NCI-H2081 treated with DMSO at 0.1 percent for 48 hours (cell line): ENCODE measurements at places on chromosomes 13 and 19.

DNA sequence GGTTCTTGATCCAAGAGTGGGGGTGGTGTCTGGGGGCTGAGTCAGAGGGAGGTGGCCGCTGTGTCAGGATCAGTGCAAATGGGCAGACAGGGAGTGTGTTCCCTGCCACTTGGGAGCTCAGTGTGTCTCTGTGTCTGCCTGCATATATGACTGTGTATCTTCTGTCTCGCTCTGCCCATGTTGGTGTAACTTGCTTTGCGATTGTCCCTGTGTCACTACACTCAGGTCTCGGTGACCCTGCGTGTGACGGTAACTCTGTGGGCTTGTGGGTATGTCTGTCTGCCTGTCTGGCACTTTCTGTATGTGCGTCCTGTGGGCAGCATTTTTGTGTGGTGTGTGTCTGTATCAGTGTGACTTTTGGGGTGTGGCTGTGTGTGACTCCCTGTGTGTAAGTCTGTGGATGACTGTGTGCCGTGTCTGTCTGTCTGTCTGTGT lies 8.2 kb upstream of the ERFL start:
- no peak for DNase-seq

DNA sequence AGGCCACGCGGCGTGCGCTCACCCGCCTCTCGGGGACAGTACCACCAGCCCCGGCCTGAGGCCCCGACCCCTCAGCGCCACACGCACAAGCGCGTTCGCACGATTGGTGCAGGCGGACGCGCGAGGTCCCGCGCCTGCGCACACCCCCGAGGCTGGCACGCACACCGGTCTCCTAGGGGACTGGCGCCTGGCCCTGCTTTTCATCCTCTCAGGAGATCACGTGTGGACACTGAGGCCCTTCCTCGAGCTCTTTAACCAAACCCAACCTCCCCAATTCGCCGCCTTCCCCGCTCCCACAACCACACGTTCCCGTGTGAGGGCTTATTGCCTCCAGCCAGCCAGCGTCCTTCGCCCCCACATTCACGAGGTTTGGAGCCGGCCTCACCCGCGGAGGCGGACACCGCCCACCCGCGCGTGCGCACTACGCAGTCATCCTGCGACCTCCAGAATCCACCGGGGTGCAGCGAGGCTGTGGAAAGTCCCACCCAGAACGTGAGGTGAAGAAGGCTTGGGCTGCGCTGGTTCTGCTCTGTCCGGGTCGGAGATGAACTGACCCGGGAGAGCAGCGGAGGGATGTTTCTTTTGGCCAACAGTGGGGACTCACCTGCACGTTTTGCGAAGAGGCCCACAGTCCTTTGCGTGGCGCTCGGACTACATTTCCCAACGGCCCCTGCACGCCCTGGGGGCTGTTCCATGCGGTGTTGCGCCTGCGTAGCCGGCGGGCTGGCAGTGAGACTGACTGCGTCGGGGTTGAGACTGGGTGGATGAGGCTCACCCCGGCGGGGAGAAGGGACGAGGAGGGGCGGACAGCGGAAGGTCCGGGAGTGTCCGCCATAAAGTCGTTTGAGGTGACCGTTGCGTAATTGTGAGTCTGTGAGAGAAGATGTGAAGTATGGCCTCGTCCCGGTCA lies 539 bp upstream of the ZNF667 start:
- DNase-seq = peak; percentile 42

- DNase-seq = no peak
Measured at GRCh38 chr19:51127755-51128154, 3.0 kb downstream of the SIGLEC9 start.

DNA sequence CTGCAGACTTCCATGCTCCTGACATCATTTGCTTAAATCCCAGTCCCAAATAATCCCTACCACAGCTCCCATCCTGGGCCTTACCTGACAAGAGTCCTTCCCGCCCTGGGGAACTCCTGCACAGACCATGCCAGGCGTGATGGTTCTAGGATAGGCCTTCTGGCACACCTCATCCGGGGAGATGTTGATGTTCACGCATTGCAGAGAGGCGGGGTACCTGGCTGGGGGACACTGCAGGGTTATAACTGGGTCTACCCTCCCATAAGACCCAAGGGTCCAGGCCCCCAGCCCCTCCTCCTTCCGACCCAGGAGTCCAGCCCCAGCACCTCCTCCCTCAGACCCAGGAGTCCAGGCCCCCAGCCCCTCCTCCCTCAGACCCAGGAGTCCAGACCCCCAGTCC lies 4.0 kb downstream of the KLK14 start:
- no peak for DNase-seq

GRCh38 chr13:43797159-43797558 lies 10.4 kb upstream of the ENOX1 start:
- no peak for DNase-seq

DNA sequence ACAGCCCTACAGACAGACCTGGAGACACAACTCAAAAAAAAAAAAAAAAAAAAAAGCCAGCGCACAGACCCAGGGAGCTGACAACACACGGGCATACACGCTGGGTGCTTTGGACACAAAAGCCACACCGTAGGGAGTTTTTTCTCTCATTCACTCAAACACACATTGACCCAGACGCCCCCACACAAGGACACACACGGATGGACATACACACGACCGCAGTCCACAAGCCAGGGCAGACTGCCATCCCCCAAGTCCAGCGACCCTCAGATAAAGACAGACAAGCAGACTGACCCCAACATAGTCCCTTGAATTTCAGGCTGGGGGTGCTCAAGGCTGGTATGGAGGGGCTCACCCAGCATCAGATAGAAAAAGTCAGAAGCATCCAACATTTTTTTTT lies 12.0 kb upstream of the TUBB4A start:
- no peak for DNase-seq

DNA sequence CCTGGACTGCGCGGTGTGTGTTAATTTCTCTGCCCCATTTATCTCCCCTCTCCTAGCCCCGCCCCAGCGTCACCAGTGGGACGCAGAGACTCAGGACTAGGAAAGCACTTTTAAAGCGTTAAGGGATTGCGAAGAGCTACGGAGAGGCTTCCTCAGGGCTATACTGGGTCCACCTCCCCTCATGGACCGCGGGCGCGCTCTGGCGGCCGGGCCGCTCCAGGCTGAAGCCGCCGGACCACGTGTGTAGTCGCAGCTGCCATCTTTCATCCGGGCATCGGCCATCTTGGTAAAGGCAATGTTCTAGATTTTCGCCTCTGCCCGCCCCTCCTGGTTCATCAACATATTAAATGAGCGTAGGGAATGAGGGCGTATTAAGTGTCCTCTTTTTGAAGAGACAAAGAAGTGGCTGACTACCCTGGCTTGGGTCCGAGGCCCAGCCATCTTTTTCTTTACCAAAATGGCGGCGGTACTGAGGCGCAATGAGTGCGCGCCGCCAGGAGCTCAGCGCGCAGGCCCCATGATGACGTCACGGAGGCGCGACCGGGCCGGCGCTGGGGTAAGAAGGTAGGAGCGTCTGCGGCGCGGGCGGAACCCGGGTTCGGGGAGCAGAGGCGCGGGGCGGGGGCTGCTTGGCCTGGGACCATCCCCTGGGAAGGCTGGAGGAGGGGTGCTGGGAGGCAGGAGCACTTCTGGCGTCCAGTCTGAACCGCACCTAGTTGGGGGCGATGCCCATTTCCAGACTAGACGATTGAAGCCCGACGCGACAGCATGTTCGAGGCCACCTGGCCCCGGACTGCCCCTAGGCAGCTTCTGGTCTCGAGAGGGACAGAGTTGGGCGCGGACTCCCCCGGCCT lies at the start of gene CCDC124:
CCDC124 (plus strand) TSS at position 531 of the 854 bp plus-strand sequence. CDS start 3,406 bp downstream, outside the sequence.
- peak; percentile 59 for DNase-seq

GRCh38 chr13:98581971-98582702 lies 5.2 kb upstream of the STK24 start:
- DNase-seq = no peak

- DNase-seq = no peak
Measured at GRCh38 chr19:7692417-7693088, 9.4 kb downstream of the FCER2 start.
